ENCODE measurements at places on chromosomes 6 and 20.

DNA sequence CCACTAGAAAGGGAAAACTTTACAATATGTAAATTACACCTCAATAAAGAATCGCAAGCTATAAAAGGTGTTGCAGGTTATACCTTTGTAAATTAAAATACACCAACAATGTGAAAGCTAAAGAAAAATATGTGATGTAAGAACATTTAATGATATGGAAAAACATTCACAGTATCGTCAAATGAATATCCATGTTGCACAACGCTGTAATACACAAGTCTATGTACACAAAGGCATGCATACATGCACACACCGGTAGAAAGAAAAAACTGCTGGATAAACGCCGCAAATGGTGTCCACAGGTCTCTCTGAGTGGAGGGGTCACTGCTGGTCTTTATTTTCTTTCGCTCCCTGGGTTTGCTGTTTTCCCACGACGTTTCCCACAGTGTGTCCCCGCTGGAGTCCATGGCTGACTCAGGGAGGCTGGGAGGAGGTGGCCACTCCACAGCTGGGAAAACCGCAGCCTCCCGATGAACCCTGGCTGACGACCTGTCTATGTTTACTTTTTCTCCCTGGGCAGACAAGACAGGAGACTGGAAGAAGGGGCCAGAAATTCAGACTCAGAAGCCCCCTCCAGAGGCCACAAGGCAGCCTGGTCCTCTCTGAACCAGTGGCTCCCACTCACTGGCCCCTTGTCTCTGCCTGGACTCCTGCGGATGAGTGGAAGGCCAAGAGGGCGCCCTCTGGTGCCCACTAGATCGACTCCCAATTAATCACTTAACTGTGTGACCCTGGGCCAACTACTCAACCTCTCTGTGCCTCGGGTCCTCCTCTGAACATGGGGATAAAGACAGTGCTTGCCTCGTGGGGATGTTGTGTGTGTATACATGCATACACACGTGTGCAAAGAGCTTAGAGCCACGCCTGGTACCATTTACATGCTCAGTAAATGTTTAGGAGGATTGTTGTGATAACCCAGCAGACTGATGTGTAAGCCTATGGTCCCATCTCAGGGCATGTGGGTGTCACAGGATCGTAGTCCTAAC lies 12.8 kb upstream of the BPI start:
- DNase-seq, result no peak

GRCh38 chr20:47764154-47764733 lies 21.0 kb downstream of the SULF2 start:
- peak; percentile 29 for DNase-seq

DNA sequence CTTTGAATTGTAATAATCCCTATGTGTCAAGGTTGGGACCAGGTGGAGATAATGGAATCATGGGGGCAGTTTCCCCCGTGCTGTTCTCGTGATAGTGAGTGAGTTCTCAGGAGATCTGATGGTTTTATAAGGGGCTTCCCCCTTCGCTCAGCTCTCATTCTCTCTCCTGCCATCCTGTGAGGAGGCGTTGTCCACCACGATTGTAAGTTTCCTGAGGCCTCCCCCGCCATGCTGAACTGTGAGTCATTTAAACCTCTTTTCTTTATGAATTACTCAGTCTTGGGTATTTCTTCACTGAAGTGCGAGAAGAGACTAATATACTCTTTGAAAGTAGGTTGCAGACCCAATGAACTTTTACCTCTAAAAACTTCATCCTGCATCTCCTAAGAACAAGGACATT lies 39.2 kb upstream of the KCNG1 start:
- no peak for DNase-seq

DNA sequence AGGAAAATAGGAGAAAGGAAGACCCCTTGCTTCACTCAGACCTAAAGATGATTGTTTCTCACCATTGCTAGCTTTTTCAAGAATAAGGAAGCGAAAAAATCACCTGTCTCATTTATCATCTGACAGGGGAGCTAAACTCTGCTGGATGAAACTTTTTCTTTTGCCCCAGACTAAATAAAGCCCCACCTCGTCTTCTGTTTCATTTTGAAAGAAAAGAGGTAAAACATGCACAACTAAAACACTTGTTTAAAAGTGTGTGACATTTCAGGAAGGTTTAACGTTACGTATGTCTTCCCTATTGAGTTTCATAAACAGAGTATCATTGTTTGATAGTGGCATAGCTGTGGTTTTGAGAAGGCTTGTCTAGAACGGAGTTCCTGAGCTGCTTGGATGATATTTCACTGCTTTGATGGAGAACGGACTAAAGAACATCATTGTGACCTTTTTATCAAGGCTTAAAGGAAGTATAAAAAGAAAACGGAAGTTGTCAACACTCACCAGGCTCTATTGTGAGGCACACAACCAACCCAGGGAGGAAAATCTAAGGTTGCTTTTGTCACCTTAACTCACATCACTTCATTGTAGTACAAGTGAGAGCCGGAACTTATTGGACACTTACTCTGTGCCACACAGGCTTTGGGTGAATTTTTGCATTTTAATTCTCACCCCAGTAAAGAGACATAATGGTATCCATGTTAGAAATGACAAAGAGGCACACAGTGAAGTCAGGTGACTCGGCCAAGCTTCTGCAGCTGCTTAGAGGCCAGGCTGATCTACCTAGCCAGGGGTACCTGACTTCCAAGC lies 29.5 kb downstream of the TSHZ2 start:
- DNase-seq, result no peak

DNA sequence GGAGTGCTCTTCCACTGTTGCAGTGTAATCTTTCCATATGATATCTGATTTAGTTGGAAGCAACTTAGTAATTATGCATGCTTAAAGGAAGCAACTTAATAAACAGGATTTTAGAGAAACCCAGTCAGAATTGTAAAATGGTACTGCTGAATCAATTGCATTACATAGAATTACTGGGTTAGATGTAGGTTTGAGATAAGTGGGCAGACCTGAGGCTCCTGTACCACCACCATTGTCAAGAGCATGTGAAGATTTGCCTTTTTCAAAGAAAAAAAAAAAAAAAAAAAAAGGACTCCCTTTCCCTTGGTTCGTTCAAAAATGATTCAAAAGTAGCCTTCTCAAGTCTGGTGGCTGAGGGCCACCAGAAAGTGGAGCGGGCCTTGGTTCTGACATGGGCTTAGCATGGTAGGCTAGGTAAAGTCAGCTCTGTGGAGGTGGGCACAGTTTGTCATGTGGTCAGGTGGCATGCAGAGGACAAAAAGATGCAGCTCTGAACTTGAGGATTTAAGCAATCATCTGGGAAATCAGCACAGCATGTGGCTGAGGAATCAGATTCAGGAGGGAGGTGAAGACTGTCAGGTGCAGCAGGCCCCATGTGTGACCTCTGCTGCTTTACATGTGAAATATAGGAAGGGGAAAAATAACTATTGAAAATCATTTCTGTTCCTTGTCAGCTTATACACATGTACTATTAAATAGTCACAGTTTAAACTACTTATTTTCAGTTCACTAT lies 32.4 kb downstream of the ARID1B start:
- no peak for DNase-seq

DNA sequence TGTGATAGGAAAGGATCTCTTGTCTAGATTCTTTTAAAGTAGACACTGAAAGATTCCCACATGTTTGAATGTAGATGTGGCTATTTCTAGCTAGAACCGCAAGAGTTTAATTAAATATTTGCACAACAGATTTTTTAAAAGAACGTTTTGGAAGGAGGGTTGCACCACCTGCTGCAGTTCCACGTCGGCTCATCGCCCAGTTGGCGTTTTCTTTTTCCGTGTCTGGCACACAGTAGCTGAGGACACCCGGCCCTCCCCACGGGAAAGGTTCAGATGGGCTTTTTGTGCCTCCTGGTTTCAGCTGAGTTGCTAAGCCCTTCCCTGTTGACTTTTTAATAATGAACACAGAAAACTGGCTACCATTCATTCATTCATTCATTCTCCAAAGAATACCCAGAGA lies 41.8 kb upstream of the DOK5 start:
- no peak for DNase-seq

GRCh38 chr20:12090920-12091319 lies 173.2 kb downstream of the BTBD3 start:
- no peak for DNase-seq

GRCh38 chr6:31270788-31271640 lies 878 bp downstream of the HLA-C start:
- DNase-seq, result no peak

- peak; percentile 73 for DNase-seq
These were observed 84.4 kb downstream of the CRYBG1 start for GRCh38 chr6:106444777-106445507.

DNA sequence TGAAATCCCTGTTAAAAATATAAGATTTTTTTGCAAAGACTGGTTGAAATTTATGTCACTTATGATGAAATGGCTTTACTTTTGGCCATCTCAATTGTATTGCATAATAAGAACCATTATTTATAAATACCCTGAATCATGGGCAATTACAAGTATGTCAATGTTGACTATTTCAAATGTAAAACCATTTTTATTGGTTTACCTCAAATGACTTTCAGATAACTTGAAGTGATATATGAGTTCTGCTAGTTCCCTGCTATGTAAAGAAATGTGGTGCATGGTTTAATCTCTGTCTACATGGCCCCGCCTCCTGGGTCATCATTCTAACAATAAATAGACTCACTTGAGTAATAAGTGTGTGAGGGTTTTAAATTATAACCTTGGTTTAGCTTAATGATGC lies 275.6 kb upstream of the PREP start:
- DNase-seq, result no peak

DNA sequence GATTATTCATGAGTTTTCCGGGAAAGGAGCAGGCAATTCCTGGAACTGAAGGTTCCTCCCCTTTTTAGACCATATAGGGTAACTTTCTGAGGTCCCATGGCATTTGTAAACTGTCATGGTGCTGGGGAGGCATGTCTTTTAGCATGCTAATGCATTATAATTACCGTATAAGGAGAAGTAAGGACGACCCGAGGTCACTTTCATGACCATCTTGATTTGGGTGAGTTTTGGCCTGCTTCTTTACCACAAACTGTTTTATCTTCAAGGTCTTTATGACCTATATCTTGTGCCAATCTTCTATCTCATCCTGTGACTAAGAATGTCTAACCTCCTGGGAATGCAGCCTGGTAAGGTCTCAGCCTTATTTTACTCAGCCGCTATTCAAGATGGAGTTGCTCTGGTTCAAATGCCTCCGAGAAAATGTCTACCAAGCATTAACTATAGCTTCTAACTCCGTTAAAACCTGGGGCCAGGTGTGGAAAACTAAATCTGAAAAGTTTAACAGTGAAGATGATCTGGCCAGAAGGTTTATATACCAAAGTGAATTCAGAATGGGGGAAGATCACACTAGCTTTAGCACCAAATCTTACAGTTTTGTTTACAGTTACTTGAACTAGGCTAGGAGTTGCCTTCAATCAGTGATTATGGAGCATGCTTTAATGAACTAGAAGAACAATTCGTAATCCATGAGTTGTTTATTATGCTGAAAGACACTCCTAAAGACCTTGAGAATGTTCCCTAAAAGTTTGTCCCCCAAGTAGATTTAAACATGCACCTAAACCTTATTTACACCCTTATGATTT lies 80.0 kb upstream of the TOP1 start:
- no peak for DNase-seq

DNA sequence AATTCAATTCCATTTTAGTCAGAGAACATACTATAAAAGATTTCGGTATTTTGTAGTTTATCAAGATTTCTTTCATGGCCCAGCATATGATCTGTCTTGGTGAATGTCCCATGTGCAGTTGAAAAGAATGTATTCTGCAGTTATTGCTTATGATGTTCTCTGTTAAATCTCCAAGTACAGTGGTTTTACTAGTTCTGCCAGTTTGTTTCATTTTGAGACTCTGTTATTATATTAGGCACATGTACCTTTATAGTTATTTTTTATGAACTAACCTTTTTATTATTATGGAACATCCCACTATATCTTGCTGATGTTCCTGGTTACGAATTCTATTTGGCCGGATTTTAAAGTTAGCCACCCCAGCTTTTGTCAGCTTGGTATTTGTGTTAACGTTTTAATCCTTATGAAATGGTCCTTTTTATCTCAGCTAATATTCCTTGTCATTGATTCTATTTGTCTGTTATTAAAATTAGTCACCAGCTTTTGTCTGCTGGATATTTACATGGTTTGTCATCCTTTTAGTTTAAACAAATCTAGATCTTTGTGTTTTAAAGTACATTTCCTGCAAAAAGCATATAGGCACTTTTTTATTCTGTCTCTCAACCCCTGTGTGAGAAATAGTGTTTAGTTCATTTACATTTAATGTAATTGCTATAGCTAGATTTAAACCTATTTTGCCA lies 48.9 kb downstream of the VTA1 start:
- no peak for DNase-seq

DNA sequence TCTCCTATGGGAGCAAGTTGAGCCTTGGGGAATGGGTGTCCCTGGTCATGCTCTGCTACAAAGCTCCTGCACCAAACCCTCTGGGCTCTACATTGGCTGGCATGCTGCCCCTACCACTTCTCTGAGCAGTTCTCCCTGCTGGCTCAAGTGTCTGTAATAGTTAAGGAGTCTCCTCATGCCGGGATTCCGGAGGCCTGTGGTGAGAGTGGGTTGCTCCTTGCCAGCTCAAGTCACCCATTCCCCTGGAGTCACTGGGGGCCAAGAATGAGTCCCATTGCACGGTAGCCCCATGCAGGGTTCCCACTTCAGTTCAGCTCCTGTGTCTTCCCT lies 173.9 kb downstream of the PRDM13 start:
- no peak for DNase-seq

GRCh38 chr6:170072246-170072645 lies 218.6 kb downstream of the DLL1 start:
- DNase-seq, result no peak

DNA sequence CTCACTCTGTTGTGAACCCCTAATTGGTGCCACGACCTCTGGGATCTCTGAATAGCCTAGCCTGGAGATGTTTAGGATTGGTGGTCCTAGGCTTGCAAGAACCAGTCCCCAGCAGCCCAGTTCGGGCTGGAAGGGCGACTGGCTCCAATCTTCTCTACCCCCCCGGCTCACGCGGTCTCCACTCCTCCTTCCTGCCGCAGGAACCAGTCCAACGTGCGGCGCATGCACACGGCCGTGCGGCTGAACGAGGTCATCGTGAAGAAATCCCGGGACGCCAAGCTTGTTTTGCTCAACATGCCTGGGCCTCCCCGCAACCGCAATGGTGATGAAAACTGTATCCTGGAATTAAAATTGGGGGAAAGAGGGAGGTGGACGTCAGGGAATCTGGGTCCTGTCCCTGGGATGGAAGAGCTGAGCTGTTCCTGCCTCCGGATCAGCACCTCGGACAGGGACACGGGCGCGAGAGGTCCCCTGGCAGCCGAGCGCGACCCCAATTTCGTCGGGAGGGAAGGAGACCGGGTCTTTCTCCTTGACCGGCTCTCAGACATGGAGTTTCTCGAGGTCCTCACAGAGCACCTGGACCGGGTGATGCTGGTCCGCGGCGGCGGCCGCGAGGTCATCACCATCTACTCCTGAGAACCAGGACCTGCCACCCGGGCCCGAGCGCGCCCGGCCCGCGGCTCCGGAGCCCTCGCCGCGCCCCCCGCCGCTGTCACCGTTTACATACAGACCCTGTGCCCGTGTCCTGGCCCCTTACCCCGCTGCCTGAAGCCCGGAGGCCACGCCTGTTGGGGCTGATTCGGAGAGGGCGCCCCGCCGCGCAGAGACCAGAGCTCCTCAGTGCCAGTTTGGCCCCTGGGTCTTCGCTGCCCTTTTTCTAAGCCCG lies 28.2 kb downstream of the SLC12A5 start:
- no peak for DNase-seq

Data from Jurkat, Clone E6-1 (cell line).